ENCODE measurements at places on chromosomes 1 and 21.

DNA sequence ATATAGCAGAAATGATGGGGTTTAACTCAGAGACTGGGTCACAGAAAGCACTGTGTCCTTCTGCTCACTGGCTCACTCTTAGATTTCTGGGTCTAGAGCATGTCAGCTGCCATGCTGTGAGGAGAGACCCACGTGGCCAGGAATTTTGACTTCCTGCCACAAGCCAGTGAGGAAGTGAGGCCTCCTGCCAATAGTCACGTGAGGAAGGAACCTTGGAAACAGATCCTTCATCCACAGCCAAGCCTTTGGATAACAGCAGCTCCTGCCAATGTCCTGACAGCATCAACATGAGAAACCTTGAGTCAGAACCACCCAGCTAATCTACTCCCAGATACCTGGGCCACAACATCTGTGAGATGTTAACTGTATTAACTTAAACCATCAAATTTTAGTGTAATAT lies 114.5 kb upstream of the PLPPR5 start:
- DNase-seq = no peak

DNA sequence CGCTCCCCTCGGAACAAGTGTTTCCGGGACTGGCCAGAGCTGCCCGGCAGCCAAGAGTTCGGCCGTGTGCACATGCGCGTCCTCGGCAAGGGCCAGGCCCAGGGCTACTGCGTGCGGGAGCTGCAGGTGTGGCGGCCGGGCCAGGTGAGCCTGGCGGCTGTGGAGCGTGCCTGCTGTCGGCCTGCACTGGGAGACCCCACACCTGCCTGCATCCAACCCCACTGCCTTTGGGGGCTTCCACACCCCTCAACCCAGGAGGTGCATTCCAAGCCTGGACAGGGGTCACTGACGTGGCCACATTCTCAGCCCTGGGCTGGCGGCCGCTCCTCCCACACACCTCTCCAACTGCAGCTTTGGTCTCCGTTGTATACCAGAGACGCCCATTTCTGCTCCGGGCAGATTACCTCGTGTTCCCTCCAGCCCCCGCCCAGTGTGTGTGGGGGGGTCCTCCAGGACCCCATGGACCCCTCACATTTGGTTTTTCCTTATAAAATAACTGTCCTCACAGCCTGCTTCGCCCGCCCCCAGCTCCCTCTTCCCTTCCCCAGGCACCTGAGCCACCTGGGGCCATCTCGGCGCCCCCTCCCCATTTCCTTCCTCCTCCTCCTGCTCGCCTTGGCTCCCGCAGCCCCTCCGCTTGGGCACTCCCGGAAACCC lies 6.1 kb downstream of the RNF223 start:
- no peak for DNase-seq

DNA sequence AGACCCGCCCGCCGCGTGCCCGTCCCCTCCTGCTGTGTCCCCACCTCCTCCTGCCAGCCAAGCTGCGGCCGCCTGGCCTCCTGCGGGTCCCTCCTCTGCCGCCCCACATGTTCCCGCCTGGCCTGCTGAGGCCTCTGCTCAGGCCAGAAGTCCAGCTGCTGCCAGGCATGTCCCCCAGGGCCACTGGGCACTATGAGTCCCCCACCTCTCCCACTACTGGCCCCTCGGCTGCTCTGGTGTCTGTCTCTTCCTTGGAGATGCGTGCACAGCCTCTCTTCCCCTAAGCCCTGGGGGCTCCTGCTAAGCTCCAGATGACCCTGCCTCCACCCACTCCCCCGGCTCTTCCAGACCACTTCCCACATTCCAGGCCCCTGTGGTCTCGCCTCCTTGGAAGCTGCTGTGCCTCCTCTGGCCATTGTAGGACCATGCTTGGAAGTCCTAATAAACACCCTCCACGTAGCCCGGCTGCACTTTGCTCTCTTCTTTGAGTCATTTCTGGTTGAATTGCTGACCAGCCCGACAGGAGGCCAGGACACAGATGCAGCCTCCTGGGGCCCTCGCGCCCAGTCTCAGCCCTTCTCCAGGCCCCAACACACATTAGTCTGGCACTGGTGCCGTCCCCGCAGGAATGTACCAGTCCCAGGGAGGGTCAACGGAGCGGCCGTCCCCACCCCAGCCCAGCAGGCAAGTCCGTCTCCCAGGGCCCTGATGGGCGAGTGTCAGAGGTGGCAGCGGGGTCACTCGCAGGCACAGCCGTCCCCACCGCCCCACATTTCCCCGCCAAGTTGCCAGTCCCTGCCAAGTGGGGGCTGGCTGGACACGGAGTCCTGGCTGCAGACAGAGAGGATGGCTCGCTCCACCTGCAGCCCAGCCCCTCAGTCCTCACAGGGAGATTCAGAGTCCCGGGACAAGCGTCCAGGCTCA lies 1.1 kb downstream of the KRTAP10-12 start:
- no peak for DNase-seq

DNA sequence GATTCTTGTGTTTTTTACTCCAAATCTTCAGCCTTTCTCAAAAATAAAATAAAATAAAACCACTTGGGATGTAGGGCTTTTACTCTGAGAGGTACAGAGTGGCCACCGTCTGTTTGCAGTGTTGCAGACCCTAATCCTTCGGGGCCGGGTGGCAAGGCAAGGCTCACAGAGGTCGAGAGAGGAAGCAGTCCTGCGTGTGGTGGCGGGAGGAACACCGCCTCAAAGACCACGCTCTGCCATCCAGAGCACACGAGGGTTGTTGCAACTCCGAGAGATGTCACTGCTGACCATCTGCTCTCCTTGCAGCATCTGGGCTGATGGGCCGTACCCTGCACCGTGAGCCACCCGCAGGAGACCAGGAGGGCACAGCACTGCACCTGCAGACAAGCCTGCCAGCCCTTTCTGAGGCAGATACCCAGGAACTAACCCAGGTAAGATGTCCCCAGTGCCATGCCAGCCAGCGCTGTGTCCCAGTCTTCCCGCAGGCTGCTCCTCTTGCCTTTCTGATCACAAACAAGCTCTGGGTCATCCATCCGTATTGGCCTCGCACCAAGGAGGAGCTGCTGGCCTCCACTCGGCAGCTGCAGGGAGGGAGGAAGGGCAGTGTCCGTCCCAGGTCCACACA lies 31.5 kb downstream of the SNAP47 start:
- no peak for DNase-seq

DNA sequence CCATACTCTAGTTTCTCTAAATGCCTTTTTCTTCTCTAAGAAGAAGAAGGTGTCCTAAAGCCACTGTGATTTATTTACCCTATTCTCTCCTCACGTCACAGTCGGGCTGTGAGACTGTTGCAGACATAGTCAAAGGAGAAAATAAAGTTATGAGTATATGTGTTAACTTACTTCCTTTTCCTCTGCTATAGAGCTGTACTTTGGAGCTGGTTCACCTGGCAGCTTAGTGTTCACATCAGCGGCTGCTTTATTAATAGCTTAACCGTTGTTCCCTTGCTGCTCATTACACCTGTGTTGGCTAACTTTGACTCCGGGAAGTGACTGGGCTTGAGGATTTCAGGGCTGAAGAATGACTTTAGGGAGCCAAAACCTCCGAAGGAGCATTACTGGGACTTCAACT lies 3.6 kb downstream of the PFKFB2 start:
- DNase-seq = no peak

- peak; percentile 53 for DNase-seq
Measured at GRCh38 chr1:148353461-148354283, 129.4 kb downstream of the PPIAL4G start.

DNA sequence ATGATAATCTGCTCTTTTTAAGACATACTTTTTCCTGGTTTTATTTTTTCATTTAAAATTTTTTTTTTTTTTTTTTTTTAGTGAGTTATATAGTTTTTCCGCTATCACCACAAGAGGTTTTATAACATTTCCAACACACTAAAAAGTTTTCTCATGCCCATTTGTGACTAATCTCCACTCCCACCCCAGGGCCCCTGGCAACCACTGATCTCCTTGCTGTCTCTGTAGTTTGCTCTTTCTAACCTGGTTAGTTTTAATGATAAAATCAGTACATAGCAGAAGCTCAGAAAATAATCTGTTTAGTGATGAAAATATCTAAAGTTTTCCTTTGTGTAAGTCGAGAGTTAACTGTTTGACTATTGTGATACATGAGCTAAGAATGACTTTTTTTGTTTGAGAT lies 41.8 kb downstream of the IARS2 start:
- no peak for DNase-seq

Data from fibroblast of villous mesenchyme (primary cell).